ENCODE measurements at places on chromosomes 16 and 17.

DNA sequence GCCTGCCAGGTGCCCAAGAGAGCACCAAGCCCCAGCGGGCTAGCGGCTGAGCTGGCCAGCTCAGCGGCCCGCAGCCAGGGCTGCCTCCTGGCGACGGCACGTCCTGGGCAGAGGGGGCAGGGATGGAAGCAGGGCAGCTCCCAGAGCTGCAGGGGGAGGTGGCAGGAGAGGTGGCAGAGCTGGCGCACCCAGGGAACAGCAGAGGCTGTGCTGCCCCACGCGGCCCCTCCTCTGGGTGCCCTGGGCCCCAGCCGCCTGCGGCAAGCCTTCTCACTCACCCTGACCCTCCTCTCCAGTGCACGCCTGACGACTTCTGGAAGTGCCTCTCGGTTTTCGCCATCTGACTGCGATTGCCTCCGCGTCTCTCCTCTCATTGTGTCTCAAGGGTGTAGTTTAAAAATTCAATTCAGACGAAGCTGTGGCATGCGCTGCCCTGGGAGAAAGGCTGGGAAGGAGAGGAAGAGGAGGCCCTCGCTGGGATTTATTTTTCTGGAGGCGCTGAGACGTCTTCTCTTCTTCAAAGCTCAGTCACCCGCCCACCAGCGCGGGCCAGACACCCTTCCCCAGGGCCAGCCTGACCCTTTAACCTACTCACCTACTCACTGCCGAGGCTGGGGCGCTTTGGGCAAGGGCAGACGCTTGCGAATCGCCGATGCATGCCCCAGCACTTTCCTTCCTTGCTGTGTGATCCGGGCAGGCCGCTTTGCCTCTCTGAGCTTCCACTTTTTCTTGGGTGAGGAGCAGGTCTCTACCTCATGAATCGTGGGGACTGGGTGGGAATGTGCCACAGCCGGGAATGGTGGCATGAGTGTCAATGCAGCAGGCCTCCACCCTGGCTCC is 24.9 kb downstream of the GSE1 start:
- no peak for DNase-seq

GRCh38 chr16:24834459-24835335 is 11.1 kb upstream of the SLC5A11 start:
- no peak for DNase-seq

DNA sequence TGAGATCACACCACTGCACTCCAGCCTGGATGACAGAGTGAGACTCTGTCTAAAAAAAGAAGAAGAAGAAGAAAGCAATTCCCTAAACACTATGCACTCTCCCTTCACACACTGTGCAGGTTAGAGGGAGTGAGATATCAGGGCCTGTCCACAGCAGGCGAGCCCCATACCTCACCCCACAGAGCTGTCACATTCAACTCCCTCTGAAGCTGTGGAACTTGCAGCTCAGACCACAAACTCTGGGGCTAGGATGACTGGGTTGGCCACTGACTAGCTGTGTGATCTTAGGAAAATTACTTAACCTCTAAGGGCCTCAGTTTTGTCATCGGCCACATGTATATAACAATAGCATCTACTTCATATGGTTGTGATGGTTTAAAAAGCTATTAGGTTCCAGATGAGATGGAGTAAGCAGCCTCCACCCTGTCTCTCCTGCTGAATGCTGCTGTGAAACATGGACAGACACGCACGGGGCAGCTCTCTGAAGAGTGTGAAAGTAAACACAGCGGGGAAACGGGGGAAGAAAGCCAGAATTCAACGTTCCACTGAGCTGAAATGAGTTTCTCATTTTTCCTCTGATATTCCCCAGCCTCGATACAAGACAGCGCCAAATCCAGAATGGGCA is 13.6 kb upstream of the PYY start:
- DNase-seq = no peak

GRCh38 chr17:28738680-28739384 is 5.0 kb upstream of the TRAF4 start:
- DNase-seq = peak; percentile 58

- no peak for DNase-seq
Measured at GRCh38 chr16:53085369-53085843, 30.6 kb downstream of the CHD9 start.

DNA sequence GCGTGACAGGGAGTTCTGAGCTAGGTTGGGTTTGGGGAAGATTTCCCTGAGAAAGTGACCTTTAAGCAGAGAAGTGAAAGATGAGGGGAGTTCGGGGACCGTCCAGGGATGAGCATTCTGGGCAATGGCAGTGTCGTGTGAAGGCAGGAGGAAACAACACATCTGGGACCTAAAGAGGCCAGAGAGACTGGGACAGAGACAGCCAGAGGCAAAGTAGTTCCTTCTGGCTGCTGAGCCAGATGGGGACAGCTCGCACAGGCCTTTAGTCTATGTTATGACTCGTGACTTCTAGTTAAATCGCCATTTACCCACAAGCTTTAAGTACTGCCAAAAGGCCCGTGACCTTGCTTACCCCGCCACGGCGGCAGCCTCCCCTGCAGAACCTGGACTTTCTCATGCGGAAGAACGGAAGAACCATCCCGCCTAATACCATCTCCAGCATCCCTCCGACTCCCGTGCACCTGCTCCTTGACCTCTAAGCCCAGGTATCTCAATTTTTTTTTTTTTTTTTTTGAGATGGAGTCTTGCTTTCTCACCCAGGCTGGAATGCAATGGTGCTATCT is 8.5 kb upstream of the MED11 start:
- no peak for DNase-seq

GRCh38 chr17:8056232-8056975 is 17.5 kb downstream of the ALOX15B start:
- DNase-seq = no peak

DNA sequence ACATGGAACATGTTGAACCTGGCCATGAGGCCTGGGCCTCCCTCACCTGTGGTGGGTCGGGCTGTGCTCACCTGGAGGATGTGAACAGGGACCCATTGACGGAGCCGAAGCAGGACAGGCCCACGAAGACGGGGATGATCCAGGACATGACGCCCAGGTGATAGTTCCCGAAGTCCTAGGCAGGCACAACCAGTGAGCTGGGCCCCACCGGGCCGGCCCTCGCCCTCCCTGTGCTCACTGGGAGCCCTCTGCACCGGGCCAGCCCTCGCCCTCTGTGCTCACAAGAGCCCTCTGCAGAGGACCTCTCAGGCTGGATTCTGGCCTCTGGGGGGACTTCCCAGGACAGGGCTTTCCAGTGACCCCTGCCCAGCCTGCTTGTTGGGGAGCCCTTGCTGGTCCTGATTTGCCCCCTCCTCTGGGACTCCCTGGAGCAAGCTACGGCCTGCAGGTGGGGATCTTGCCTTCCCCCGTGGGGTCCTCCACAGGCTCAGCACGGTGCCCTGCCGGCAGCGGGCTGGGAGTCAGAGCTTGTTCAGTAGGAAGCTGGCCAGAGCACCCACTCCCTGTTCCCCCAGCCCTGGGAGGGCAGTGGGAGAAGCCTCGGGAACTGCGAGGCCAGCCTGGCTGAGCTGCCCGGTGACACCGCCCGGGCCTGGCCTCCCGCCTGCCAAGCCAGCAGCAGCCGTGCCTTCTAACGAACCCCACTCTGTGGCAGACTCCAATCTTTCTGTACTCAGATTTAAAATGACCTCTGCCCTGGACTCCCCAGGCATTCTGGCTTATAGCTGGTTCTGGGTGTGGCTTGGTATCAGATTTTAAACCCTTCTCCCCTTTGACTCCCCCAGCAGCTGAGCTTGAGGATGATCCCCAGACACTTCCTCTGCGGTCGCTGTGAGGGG is 30.4 kb downstream of the SLC7A5 start:
- no peak for DNase-seq
